Activated CD4-positive, alpha-beta T cell treated with anti-CD3 and anti-CD28 coated beads, Interleukin-2, Interleukin-6, amounts not matched to agents 100 ng/mL and 50 ng/mL, durations not matched to agents 16 hours and 8 hours (primary cell): ENCODE measurements at places on chromosomes 3 and 15.
A peak's percentile ranks its signal among the peaks of the same experiment; 100 is the strongest.

DNA sequence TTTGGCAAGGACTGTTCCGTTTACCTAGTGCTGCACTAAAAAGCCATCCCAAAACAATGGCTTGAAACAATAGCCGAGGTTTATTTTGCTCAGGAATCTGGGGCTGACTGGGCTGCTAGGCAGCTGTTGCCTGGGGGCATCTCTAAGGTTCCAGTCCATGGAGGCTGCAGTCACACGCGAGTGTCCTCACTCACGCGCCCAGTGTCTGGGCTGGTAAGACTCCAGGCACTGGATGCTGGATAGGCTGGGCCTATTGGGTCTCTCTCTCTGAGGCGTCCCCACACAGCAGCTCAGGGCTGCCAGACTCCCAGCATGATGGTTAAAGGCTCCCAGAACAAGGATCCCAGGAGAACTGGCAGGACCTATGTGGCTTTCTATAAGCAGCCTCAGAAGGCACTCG, 34.2 kb downstream of the ALS2CL start:
- DNase-seq = no peak

- DNase-seq = no peak
Observed at GRCh38 chr3:157407769-157408168, 28.9 kb upstream of the PTX3 start.

- peak; percentile 73 for DNase-seq
Observed at GRCh38 chr3:58874795-58875194, 175.0 kb downstream of the CFAP20DC start.

DNA sequence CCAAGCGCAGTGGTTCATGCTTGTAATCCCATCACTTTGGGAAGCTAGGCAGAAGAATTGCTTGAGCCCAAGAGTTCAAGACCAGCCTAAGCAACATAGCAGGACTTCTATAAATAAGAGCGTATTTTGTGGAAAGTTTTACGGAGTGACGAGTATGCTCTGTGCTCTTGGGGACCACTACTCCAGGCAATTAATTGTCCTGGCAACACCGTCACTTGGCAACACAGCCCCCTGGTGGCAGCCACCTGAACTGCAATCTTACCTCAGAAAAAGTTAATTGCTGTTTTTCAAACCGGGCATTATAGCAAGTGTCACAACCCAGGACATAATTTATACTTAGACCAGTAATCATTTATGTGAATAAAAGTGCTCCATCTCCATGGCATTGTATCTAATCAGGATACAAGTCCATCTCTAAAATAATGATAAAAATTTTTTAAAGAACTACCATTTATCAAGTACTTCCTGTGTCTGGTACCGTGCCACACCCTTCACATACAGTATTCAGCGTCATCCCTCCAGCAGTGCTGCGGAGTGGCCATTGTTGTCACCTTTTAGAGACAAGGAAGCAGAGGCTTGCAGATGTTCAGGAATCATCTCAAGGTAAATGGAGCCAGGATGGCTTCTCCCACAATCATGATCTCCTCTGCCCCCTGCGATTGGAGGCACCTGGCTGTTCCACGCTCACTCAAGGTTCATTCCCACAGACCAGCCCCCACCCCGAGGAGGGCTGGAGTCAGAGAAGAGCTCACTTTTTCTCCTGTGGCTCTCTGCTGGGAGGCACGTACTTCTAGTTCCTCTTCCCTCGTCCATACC, 34.5 kb downstream of the PLA2G4D start:
- DNase-seq = peak; percentile 75

DNA sequence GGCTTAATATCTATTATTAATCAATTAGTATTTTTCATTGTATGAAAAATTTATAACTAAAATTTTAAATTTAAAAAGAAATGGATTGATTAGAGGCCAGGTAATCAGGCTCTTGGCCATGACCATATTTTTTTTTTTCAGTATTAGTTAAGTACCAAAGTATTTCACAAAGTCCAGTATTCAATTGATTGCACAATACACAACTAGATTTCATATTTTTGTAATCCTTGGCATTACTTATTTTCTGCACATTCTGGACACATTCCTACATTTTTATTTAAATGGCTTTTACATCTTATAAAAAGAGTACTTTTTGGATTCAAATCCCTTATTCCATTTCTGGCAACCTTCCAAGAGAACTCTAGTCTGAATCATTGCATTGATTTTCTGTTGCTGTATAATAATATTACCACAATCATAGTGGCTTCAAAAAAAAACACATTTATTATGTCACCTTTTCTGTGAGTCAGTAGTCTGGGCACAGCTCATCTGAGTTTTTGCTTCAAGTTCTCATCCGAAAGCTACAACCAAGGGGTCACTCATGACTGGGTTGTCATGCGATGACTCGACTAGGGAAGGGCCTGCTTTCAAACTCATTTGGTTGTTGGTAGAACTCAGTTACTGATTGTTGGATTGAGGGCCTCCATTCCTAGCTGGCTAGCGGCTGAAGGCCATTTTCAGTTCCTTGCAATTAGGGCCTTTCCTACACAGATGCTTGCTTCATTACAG, 90.7 kb downstream of the CNTN6 start:
- DNase-seq = no peak

- DNase-seq = peak; percentile 45
Observed at GRCh38 chr3:66394019-66394752, 106.6 kb downstream of the LRIG1 start.

- DNase-seq = no peak
Observed at GRCh38 chr15:81265256-81265943, 58.5 kb downstream of the STARD5 start.

DNA sequence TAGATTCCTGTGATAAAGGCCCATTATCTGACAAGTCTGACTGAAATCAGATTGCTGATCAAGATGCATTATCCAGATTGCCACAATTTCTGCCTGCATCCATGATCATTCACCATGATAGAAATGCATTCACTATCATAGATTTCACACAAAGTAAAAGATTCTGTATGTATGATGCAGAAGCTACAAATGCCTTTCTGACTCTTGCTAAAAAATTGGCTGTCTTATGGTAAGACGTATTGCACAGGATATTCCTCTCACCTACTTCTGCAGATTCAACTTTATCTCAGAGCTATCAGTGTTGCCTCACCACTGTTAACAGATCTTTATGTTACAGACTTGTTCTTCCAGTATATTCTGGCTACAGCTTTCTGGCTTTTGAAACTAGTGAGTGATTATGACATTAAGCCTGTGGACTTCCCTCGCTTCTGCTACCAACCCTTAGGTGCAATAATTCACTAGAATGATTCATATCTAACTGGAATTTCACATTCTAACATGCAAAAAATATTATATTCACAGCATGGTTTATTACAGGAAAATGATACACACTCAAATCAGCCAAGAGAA, 955.3 kb downstream of the EPHA3 start:
- DNase-seq = no peak

DNA sequence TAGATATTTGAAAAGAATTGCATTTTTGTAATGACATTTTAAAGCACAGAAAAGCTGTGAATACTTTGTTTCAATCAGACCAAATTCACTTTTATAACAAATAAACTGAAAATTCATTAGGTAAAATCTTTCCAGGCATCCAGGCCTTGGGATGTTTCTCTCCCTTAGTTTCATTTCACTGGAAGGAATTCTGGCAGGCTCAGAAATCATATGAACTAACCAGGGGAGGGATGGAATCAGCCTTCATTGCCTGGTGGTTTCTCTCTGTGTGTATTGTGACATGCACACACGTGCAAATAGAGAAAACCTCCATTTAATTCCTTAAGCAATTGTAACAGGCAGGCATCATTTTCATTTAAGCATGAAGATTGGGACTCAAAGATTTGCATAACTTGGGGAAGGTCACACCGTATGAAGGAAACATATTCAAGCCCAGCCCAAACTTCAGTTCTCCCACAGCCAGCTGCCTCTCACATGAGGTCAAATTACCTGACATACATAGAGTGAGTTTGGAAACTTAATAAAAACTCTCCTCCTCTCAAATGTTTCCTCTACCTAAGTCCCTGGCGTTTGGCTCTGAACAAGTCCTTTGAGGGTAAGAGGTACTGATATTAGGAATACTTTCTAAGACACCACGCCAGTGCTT, 376.1 kb upstream of the MCTP2 start:
- DNase-seq = no peak
